ENCODE measurements at places on chromosomes 11 and 22.

DNA sequence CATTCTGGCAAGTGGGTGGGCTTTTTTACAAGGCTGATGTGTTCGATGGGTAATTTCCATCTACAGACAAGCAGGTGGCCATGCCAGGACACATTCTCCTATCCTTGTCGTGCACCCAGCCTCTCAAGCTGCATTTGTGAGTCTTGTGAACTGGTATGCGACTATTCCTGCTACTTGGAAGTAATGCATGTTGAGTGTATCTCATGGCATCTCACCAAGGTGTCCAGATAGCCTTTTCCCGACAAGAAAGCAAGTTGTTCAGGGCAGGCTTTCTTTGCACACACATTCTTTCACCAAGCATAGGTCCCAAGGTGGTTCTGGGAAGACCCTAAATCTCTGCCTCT is 18.8 kb upstream of the SYT13 start:
- no peak for DNase-seq

DNA sequence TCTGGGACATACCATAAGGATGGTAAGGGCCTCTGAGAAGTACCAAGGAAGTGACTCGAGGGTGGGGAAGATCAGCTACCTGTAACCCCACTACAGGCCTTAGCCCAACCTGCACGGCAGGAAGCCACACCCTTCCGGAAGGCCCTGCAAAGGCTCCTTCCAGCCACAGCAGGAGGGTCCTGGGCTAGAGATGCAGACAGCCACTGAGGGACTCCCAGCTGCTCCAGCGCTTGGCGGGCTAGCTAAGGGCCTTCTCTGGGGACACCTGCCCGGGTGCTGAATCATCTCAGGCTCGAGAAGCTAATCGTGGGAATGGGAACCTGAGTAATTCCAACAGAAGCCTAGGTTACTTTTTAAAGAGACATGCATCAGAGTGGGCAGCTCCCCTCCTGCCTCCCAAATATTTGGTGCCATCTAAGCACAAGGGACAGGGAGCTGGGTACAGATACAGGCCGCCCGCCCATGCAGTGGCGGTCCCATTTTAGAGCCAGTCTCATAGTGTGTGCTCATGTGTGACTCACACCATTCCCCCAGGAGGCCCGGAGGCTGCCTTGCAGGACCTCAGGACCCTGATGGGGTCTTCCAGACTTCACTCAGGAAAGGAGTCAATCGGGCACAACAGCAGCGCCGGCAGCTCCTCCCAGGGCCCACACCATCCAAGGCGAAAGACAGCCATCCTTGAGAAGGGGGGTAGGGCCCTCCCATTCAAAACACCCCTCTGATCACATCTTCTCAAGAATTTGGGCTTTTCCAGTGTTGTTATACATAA is 8.0 kb downstream of the MYH9 start:
- no peak for DNase-seq

DNA sequence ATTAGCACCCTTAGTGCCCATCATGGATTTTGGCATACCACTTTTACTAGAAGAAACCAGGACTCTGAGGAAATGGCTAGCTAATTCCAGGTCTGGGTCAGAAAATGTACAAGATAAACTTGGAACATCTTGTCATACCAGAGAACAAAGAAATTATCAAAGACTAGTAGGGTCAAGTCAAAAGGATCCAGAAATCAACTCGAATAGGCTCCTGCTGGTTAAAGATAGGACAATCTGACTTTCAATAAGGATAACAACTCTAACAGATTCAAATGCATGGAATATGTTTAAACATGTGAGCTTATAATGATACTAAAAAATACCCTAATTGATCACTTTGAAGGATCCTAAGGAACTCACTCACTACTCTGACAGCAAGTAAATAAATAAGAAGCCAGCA is 18.9 kb downstream of the GAB2 start:
- no peak for DNase-seq

DNA sequence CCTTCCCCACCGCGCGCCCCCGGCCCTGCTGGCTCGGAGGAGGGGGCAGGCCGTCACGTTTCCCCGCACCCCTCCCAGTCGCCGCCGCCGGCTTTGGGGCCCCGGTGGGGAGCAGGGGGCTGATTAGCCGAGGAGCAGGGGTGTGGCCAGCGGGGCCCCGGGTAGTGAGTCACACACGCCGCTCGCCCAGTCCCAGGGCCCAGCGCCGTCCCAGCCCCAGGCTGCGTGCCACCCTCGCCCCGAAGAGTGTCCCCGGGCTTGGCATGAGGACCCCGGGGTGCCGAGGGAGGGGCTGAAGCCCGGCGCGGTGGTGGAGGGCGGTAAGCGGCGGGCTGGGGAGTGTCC is 34.4 kb downstream of the PRDM11 start:
- DNase-seq, result peak; percentile 47

GRCh38 chr11:128697645-128698174 is 3.8 kb downstream of the FLI1 start:
- DNase-seq, result no peak

DNA sequence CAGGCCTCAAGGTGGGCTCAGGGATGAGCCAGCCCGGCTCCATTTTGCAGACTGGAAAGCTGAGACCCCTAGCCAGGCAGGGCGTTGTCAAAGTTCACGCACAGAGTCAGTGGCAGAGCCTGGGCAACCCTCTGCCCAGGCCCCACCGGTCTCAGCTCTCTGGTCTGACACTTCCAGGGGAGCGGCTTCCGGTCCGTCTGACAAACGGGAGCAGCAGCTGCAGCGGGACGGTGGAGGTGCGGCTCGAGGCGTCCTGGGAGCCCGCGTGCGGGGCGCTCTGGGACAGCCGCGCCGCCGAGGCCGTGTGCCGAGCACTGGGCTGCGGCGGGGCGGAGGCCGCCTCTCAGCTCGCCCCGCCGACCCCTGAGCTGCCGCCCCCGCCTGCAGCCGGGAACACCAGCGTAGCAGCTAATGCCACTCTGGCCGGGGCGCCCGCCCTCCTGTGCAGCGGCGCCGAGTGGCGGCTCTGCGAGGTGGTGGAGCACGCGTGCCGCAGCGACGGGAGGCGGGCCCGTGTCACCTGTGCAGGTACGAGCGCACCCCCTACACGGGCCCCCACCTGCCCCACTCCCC is 36.0 kb downstream of the CD6 start:
- DNase-seq, result no peak

DNA sequence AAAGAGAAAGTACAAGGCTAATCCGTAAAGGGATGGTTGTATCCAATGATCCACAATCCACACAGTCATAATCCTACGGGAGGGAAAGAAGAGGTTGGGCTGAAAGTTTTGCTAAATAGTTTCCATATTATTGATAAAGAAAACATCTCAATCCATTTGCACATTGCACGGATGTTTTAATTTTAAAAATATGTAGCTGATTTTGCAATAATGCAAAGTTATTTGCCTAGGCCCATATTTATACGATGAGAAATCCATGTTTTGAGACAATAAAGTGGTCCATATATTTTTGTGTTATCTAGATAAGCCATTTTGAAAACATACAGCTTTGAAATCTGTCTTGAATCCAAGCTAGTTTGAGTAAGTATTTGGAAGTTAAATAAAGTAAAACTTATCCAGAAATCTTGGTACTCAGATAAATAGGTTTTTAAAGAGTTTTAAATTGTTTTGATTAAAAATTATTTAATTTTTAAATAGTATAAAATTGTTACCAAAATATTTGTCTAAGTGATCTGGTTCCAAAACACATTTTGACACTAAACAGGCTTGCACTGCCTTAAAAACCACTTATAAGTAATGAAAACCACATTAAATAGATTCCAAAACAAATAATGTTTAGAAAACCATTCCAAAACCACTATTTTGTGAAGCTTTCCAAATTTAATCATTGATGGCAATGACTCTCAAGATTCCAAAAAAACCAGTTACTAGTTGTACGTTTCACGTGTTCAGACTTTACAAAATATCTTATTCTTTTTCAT is 38.2 kb upstream of the PAMR1 start:
- DNase-seq, result no peak

DNA sequence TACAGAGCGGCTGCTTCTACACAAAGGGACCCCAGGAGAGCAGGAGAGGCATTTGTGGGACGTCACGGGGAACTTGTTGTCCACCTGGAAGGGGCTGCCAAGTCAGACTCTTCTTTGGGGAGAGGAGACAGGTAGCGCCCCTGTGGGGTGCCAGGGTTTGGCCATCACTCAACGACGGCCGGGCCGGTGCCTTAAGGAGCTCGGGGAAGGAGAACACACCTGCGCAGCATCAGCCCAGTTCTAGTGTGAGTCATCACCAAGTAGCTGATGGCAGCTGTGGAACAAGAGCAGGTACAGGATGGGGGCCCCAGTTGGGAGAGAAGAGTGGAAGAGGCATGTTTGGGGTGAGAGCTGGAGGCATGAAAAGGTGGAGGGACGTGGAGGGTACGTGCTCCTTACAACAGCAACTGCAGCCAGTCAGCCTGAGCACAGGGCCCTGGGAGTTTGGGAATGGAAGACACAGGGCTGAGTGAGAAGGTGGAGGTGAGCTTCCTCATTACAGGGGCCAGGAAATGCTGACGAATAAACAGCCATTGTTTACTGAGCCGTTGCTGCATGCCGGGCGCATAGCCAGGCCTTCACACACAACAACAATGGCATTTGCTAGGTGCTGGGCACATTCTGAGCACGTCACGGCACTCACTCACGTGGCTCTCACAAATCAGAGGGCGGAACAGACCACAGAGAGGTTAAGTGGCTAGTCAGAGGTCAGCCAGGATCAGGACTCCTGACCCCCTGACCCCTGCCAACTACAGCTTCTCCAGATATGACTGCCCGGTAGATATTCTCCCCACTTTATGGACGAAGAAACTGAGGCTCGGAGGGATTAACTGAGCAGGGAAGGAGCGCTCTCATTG is 29.1 kb upstream of the TP53I11 start:
- DNase-seq, result no peak

- DNase-seq, result no peak
Measured at GRCh38 chr11:75194147-75194546, 43.2 kb downstream of the SLCO2B1 start.

DNA sequence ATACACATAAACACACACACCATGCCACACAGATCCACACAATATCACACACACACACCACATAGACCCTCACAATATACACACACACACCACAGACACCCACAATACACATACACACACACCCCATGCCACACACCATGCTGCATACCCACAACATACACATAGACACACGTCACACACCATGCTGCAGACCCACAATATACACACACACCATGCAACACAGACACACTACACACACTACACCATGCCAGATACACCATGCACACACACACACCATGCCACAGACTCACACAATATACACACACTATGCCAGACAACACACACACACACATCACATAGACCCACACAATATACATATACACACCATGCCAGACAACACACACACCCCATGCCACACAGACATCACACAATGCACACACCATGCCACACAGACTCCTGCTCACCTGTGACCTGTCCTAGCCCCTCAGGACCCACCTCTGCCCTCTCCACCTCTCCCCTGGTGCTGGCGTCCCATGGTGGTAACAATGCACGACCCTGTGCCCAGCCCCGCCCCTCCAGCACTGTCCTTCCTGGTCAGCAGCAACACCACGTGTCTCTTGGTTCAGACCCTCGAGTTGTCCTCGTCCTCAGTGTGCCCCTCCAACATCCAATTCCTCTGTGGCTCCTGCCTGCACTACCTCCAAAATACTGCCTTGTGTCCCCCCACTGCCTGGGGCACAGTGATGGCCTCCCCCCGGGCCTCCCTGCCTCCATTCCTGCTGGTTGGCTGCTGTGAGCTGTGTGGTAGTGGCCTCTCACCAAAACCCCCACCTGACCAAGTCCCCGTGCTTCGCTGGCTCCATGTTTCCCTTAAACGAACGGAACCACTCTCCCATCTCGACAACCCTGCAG is 23.7 kb upstream of the RFPL3 start:
- no peak for DNase-seq

DNA sequence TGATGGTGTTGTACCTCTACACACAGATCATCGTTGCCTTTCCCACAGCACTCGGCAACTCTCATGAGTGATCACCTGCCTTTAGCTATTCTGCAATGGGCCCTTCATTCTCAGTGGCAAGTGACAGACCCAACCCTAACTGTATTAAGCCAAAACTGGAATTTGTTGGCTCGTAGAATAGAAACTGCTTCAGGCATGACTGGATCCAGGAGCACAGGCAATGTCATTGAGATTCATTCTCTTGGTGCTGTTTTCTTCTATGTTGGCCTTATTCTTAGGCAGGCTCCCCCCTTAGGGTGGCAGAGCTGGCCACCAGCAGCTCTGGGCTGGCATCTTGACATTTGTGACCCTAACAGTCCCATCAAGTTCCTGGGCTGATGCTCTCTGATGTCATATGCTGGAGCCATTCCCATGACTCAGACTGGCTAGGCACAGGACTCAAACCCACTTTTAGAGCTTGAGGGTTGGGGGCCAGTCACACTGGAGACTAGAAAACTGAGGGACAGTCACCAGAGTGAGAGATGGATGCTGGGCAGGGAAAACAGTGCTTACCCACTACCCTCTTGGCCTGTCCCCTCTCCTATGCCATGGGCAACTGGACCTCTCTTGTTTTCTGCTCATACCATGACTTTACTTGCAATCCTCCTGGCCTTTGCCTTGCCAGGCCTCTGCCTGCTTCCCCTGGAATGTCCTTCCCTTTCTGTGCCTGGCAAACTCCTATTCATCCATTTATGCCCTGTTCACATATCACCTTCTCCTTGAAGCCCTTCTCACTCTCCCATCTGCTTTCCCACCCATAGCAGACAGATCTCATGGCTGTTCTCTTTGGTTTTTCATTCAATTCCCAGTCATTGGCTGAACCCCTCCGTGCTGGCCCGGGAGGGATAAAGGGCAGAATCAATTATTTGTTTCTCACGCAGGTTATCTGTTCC is 7.1 kb upstream of the CDC42EP2 start:
- no peak for DNase-seq

GRCh38 chr22:30655532-30655931 is 12.1 kb downstream of the DUSP18 start:
- DNase-seq, result no peak

GRCh38 chr22:38133331-38133730 is 22.8 kb upstream of the BAIAP2L2 start:
- DNase-seq, result no peak

DNA sequence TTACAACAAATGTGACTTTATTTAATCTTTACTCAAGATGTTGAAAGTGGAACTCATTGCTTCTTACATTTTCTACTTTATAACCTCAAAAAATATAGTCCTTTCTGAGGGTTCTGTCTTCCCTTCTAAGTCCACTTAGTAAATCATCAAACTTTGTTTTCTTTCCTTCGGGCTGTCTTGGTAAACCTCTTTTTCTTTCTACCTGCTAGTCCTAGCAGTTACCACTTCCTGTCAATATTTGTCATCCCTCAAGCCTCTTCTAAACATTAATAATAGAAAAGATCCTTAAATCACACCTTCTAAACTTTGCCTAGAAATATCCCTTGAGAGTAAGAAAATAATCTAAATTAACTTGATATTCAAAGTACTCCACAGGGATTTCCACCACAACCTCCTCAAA is 580.4 kb downstream of the CNTN5 start:
- DNase-seq, result no peak

DNA sequence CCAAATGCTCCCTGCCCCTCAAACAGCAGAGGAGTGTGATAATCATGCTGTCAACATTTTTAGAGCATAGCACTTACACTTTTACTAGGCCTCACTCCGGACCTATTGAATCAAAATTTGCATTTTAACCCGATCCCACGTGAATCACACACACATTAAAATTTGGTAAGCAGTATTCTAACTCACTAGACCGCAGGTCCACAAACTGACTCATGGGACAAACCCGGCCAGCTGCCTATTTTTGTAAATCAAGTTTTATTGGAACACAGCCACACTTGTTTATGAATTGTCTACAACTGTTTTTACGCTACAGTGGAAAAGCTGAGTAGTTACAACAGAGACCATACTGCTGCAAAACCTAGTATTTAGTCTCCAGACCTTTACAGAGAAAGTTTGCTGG is 43.3 kb downstream of the SNX19 start:
- DNase-seq, result no peak

- DNase-seq, result no peak
Measured at GRCh38 chr11:125315079-125315740, 150.7 kb downstream of the PKNOX2 start.

All from stimulated activated CD8-positive, alpha-beta memory T cell treated with anti-CD3 and anti-CD28 coated beads, Interleukin-2, amount 100 ng/mL, for 48 hours (primary cell).